ENCODE measurements at places on chromosomes 1 and 21.

- no peak for DNase-seq
Observed at GRCh38 chr1:81505831-81506230, 294.9 kb upstream of the ADGRL2 start.

GRCh38 chr1:156480411-156481192 is 20.0 kb downstream of the MEF2D start:
- peak; percentile 83 for DNase-seq

DNA sequence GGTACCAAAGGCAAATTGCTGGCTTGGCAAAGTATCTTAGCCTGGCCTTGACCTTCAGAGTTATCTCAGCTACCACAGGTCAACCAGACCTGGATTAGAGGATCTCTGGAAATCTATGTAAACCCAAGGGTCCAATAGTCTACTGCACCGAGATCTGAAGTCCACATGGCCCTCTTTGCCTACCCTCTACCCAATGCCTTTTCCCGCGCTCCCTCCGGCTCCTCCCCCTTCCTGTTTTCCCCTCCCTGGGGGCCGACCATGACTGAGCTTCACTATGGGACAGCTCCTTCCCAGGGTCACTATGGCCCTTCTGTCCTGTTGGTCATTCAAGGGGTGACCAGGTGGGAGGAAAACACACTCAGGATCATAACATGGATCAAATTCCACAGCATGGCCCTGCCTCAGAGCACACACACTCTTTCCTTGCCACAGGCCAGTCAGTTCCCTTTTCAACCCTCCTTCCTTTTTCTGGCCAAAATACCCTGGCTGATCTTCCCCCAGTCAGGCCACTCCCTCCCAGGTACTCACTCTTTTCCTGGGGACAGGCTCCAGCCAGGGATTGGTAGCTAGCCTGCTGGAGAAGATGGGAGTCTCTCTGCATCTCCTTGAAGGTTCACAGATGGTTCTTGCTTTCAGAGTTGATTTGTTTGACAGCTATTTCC is 19.1 kb upstream of the TMEM183A start:
- DNase-seq: no peak

- DNase-seq: peak; percentile 13
Observed at GRCh38 chr1:28437924-28438699, 67.7 kb upstream of the RCC1 start.

GRCh38 chr1:151048645-151049032 is 1.1 kb downstream of the C1orf56 start:
- DNase-seq: peak; percentile 87

GRCh38 chr1:247444571-247444970 is 13.3 kb downstream of the OR2B11 start:
- no peak for DNase-seq

DNA sequence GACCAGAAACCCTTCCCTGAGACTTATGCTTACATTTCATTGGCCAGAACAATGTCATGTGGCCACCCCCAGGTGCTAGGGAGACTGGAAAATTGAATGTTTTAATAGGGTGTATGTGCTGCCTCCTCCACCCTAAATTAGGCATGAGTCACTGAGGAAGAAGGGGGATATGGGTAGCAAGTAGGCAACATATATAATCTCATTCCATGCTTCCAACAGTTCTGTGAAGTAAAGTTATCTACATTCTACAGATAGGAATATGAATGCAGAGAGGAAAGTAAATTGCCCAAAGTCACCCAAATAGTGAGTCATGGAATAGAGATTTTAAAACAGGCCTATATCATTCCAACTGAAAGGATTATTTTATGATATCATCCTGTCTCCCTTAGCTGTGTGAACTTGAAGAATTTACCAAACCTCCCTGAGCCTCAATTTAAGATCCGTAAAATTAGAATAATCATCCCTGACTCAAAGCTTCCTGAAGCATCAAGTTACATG is 168.6 kb upstream of the FGGY start:
- DNase-seq: no peak

- no peak for DNase-seq
Observed at GRCh38 chr1:29657816-29658215, 421.5 kb downstream of the PTPRU start.

- peak; percentile 30 for DNase-seq
Observed at GRCh38 chr1:100038660-100039287, 69.0 kb downstream of the SLC35A3 start.

GRCh38 chr21:42807938-42808613 is 71.3 kb downstream of the WDR4 start:
- no peak for DNase-seq

DNA sequence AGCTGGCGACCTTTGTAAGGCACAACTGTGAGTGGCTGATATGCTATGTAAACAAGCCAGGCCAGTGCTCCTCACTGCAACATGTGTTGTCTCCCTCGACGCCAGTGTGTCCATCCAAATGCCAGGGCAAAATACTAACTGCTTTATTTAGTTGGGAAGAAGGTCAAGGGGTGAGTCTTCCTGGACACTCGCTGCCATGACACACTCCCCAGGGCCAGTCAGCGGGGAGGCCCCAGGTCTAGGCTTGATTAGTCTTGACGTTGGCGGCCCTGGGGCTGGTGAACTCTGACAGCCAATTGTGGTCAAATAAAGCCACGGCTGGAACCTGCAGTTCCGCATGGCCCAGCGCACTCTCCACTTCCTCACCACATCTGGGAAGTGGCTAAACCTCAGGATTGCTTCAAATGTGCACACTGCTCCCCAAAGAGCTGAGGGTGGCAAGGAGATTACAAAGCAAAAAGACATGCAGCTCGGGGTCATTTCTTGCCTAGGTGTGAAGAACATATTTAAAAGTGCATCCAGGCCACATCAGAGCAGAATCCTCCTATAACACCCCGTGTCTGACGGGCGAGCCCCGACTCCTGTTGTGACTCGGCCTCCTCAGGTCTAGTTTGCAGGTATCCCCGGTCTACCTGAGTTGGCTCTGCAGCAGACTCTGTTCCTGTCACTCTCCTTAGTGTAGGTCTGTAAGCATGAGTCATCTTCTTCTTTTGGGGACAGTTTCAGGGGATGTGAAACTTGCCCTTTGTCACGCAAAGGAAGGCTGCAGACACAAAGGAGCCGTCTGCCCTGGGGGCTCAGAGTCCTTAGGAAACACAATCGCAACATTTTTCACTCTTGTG is 183.5 kb downstream of the RUNX1 start:
- DNase-seq: no peak

DNA sequence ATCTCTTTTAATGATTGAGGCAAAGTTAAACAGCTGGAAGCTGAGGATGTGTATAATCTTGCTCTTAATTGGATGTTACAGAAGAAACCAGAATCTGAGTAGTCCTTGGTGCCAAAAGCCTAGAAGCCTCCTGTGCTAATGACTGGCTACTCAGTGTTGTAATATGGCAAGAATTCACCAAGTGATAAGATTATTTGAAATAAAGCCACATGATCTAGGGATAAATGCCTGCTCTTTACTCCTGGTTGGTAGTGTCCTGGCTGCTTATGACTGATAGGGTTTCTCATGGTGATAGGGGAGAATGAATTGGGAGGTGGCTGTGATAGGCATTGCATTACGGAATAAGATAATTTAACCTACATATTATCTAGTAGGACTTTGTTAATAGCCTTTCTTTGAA is 13.6 kb upstream of the MAB21L3 start:
- DNase-seq: no peak

- no peak for DNase-seq
Observed at GRCh38 chr1:85707267-85707989, 805 bp downstream of the ZNHIT6 start.

DNA sequence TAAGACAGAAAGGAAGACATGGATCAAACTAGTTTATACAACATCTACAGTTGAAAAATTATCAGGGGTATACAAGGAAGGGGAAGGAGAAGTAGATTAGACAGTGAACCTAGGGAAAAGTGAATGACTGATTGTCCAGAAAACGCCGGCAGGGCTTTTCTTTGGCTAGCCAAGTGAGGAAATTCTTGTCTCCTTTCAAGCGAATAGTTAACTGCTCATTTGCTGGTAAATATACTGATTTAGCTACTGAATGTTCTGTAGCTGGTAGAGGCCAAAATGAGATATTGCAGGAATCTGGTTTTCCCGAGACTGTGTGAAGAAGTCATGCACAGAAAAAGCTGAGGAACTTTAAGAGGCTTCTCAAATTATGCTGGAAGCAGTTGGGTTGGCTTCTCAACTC is 128.5 kb upstream of the ZNHIT6 start:
- no peak for DNase-seq

GRCh38 chr1:210294999-210295745 is 33.5 kb upstream of the HHAT start:
- DNase-seq: no peak

DNA sequence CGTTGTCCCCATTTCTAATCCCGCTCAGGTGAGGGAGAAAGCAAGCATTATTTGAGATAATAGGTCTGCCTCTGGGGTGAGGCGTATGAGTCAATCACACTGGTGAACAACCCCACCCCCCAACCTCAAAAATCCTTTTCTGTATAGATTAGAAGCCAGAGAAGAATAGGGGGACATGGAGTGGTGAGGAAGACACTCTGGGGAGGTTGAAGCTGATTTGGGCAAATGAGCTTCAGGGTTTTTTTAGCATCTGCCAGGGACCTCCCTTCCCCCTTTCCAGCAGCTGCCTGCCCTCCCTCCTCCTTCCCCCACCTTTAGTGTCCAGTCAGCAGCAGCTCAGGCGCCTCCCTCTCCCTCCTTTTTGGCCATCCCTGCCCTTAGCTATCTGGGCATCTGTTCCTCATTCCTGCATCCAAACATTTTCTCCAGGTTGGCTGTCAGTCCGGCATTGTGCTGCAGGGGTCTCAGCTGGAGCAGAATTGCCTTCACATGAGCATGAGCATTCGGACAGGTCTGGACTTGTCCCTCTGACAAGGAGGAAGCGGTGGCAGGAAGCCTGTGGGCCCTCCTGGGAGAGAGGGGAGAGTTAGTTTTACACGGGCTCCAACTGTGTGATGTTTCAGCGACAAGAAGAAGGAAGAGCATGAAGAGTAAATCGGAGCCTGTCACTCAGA is 30.8 kb upstream of the PTGFRN start:
- no peak for DNase-seq

DNA sequence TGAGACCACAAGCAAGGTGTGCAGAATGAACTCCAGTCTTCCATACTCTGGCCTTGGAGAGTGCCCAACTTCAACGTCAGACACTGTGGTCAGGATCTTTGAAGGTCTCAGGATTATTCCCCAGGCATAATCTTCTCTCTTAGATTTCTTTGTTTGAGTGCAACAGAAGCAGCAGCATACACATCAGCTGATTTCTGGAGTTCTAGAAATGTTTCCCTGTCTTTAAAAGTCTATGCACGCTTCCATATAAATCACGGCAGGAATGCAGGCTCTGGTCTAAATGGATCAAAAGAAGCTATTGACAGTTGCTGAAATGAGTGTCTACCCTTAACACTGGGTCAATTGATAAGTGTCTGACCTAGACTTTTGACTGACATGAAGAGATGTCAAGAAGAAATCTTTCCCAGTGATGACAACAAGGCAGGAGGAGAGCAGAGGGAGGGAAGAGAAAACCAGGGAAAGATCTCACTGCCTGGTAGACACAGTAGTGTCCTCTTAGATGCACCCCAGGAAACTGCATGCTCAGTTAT is 279.7 kb downstream of the SPATA17 start:
- no peak for DNase-seq

- no peak for DNase-seq
Observed at GRCh38 chr1:89791064-89791726, 29.6 kb upstream of the LRRC8D start.

DNA sequence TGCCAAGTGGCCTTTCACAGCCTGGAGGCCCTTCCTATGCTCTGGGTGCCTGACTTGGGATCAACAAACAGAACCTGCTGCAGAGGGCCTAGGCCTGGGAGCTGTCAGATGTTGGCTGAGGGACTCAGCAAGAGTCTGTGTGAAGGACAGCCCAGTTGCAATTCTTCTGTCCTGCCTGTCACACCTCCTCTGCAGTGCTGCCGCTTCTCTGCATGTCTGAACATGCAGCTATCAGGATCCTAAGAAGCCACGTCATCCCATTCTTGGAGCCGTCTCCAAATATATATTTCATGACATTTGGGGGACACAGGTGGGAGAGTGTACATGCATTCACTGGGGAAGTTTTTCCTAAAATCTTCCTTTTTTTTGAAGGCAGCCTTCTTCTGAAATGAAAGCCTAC is 8.6 kb downstream of the FCAMR start:
- no peak for DNase-seq

GRCh38 chr1:35914717-35915116 is 16.2 kb upstream of the AGO3 start:
- no peak for DNase-seq

- no peak for DNase-seq
Observed at GRCh38 chr1:107704911-107705310, 260.1 kb downstream of the VAV3 start.

DNA sequence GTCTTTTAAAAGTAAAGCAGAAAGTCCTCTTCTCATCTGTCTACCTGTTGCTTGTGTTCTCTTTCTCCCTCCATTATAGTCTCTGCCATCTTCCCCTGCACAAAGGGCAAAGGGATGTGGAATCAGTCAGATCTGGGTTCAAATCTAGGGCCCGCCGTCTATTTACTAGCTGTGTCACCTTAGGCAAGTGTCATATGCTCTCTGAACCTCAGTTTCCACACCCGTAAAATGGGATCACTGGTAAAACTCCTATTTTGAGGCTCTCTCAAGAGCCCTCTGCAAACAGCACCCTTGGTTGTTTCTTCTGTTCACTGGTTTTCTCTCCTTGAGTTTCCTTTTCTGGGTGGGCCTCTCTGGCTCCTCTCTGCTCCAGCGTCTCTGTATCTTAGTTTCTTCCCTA is 2.6 kb upstream of the PTPRU start:
- no peak for DNase-seq

DNA sequence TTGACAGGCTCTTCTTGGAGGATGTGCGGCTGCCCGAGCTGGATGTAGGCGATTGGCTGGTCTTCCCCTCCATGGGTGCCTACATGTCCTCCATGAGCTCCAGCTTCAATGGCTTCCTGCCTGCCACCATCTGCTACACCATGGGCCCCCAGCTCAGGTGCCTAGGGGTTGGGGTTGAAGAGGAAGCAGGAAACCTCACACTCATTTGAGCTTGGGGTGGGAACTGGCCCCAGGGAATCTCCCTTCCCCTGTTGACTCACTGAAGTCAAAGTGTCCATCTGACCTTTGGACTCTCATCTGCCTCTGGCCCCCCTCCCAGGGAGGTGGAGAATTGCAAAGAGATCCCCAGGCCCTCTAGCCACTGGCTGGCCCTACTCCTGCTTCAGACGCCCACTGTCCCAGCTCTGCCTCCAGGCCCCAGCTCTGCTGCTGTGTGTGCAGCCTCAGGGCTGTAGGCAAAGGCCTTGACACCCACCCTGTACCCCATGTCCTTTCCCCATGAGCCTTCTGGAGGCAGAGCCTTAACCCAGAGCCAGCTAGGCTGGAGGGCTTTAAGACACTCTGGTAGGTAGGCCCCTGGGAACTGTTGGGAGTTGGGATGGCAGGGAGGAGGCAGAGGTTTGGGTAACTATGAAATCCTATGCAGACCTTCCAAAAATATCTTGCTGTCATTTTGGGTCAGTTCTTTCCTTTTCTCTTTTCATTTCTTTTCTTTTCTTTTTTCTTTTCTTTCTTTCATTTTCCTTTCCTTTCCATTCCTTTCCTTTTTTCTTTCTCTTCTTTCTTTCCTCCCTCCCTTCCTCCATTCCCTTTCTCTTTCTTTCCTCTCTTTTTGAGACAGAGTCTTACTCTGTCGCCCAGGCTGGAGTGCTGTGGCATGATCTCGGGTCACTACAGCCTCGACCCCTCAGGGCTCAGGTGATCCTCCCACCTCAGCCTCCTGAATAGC is 66.9 kb upstream of the TINAGL1 start:
- peak; percentile 87 for DNase-seq

Measured in HuH-7 (cell line).